ENCODE measurements at places on chromosomes 4 and X. TPM values are rescaled to one million over a fixed set of nuclear protein-coding genes. Genes with fewer than 3 reads are reported as not detected.

DNA sequence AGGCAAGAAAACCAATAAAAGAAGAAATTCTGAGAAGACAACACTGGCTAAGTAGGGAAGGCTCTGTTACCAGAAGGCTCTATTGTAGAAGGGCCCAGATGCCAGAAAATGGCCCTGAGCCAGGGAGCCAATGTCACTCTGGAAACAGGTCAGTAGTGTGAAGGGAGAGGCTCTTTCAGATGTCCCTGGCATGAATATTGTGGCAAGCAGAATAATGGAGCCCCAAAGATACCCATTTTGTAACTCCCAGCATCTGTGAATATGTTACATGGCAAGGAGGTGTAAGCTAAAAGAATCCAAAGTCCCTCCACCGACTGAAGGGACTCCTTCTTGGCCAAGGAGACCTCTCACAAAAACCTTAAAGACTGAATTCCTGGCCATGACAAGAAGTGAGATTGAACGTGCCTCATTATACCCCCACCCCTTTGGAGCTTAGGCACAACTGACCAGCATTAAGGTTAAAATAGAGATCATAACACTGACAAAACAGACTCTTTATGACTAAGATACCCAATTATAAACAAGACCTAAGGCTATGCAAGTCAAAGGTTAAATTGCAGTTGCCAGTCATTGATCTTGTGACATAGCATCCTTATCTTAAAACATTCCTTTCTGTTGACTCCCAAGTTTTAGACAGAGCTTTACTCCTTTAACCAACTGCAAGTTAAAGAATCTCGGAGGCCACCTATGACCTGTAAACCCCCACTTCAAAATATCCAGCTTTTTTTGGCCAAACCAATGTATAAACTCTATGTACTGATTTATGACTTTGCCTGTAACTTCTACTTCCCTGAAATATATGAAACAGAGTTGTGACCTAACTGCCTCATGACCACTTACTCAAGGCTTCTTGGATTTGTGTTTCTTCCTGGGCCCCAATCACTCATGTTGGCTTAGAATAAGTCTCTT, 42.2 kb upstream of the SMIM10 start:
- no peak for DNase-seq

- no peak for DNase-seq
Measured at GRCh38 chr4:151573945-151574344, 165.0 kb downstream of the FHIP1A start.

DNA sequence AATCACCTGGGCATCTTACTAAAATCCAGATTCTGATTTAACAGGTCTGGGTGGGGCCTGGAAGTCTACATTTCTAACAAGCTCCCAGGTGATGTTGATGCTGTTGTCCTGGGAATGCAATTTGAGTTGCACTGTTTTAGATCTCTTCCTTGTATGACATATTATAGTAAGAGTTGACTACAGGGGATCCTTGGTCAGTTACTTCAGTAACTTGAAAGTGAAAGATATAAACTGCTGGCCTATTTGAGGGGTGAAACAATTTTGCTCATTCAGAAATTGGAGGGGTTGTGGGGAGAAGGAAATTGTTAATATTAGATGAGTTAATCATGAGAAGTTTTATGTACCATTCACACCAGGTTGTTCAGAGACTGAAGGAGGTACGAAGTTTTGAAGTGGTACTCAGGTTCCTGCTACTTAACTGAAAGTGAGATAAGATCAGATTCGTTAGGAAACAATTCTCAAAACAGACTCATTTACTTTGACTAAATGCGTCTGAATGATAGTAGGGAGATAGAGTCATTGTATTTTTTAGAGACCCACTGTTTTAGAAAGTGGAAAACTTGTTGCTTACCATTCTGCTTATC, 12.5 kb downstream of the SH2D1A start:
- no peak for DNase-seq

MEPE gene
- not detected for total RNA-seq

DNA sequence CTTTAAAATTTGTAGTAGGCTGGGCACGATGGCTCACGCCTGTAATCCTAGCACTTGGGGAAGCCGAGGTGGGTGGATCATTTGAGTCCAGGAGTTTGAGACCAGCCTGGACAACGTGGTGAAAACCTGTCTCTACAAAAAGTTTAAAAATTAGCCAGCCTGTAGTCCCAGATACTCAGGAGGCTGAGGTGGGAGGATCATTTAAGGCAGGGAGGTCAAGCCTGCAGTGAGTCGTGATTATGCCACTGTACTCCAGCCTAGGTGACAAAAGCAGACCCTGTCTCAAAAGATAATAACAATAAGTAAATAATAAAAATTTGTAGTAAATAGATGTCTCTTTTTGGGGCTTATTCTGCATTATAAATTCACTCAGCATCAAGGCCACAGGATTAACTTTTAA, 118.5 kb downstream of the IRF2 start:
- DNase-seq = no peak

ZAR1 gene
- not detected for total RNA-seq

C4orf51 gene
- not detected for total RNA-seq

WAS gene
- 1.2 TPM for total RNA-seq

GRCh38 chr4:4427121-4427870, 40.4 kb downstream of the NSG1 start:
- no peak for DNase-seq

TMPRSS11A gene
- not detected for total RNA-seq

CLTRN gene
- total RNA-seq = 1.4 TPM

WNK3 gene
- 0.27 TPM for total RNA-seq

- DNase-seq = no peak
Measured at GRCh38 chrX:134622813-134623185, 35.5 kb downstream of the PLAC1 start.

GRCh38 chrX:34341258-34341657, 209.1 kb upstream of the FAM47A start:
- no peak for DNase-seq

GRCh38 chrX:81900522-81900921, 698.6 kb downstream of the SH3BGRL start:
- DNase-seq = no peak

DNA sequence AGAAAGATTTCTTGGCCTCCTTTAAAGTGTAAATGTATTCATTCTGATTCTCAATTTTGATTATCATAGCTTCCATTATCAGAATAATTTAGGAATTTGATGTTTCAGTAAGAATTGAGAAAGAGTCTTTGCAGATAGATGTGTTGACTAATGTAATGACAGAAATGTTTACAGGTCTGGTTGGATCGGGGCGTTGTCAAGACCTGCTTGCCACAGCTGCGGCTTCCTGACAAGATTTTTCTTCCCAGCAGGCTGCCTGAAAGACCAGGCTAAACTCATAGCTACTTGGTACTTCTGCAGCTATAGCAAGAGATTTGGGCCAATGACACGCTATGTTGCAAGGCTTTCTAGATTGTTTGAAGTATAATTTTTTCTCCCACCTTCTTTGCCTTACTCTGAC, 91.5 kb upstream of the ANKRD50 start:
- DNase-seq = no peak

DNA sequence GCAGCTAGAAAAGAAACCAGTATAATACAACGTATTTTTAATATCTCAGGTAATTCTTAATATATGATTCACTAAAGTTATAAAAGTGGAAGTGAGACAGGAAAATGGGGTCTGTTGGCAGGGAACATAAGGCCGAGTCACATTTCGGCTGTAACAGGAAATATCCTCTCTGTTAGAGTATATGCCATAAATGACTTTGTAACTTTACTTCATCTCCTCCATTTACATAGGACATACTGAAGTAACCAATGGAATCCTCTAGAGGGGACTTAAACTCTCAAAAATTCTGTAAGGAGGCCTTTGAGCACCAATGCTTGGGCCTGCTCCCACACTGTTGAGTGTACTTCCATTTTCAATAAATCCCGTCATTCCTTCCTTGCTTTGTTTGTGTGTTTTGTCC, 71.3 kb downstream of the ANKRD17 start:
- no peak for DNase-seq

DNA sequence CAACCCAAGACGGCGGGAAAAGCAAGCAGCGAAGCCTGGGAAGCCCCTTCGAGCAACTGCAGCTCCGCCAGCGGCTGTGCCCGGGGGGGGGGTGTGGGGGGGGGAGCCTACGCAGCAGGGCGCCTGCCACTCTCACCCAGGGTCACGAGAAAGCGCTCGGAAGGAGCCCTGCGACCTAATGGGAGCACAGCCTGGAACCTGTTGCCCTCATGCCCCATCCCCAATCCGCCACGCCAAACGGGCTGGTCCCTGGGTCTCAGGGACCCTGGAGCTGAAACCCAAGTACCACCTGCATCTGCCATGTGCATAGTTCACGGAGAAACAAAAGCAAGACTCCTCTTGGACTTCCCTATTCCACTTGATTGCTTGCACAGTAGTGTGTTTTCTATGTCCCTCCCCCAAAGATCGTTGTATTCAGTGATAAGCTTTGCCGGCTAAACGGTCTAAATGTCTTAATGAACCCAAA, 359 bp upstream of the GAB3 start:
- DNase-seq = no peak

- DNase-seq = no peak
Measured at GRCh38 chr4:145453163-145453520, 28.5 kb upstream of the SMAD1 start.

BEX1 gene
- 1.5 TPM for total RNA-seq

DNA sequence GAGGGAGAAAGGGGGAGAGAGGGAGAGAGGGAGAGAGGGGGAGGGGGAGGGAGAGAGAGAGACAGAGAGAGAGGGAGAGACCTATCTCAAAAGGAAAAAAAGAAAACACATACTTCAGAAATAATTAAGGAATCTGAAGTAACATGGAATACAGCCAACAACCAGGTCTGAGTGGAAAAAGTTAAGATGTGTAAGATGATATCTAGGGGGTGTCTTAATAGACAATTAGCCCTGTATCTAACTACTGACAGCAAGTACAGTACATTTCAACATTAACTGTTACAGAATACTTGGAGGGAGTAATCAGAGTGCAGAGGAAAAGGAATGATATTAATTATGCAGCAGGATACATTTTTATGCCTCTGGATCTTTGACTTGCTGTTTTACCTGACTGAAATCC, 22.4 kb downstream of the NUP54 start:
- no peak for DNase-seq

GRCh38 chr4:46372878-46373277, 17.1 kb downstream of the GABRA2 start:
- DNase-seq = no peak

DAPP1 gene
- total RNA-seq = not detected

- DNase-seq = no peak
Measured at GRCh38 chr4:140735779-140736391, 20.3 kb downstream of the TBC1D9 start.

DNA sequence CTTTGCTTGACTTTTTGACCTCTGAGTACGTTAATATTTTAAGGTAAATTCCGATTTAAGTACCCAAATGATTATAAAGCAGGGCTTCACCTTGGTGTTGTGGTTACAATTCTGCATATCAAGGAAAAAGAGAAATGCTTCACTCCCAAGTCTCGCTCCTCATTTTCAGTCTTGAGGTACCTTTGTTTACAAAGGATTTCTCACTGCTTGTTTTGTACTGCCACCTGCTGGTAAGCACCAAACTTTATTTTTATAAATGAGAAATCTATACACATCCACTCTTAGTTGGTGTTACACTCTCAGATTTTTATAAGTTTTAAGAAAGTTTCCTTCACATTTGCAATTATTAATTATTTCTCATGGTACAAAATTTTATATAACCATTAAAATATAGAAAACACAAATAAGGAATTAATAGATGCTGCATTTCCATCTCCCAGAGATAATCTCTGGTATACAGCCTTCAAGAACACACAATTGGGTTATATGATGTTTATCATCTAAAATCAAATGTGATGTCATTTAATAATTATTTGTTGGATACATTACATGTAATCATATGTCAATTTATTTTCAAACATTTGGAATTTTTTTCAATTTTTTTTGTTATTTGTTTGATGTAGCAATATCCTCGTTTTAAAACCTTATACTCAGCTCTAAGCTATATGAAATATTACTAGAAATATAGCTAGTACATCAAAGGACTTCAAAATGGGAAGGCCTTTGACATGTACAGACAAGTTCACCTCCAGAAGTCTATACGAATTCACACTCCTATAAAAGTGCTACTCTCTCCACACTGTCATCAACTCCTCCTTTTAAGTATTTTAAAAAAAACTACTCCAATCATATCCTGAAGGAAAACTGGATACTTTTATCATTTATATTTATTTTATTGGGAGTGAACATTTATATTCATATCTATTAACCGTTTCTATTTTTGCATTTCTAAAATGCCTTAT, 179.9 kb downstream of the KCNIP4 start:
- DNase-seq = peak; percentile 9

DNA sequence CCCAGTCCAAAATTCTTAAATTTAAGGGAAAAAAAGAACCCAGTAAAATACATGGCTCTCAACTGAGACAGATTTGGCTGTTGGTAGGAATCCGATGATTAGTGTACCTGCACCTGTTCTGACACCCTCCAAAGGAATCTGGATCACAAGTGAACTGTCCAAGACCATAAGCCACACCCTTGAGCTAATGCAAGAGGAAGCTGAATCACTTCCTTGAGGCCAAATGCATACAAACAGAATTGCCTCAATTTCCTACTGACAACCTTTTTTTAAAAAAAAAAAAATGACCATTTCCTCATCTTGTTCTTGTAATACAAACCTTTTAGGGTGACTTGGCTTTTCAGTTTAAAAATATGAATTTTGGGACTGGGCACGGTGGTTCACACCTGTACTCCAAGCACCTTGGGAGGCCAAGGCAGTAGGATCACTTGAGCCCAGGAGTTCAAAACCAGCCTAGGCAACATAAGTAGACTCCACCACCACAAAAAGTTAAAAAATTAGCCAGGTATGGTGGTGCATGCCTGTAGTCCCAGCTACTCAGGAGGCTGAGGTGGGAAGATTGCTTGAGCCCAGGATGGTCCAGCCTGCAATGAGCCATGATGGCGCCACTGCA, 10.7 kb upstream of the FBXL5 start:
- DNase-seq = no peak

DNA sequence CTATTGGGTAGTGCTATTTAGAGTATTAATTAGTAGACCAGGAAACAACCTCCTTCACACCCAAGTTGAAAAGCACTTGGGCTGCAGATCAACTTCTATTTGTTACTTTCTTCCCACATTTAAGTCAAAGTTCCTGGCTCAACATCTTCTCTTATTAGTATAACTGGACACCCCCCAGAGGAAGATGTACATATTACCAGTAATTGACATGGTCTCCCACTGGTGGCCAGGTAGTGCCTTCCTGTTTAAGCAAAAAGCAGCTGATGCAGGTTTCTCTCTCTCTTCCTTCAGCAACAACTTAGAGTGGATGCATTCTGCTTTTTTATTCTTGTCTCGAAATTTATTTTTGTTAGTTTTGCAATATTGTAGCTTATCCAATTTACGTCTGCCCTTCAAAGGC, 438.1 kb downstream of the GBA3 start:
- no peak for DNase-seq

DNA sequence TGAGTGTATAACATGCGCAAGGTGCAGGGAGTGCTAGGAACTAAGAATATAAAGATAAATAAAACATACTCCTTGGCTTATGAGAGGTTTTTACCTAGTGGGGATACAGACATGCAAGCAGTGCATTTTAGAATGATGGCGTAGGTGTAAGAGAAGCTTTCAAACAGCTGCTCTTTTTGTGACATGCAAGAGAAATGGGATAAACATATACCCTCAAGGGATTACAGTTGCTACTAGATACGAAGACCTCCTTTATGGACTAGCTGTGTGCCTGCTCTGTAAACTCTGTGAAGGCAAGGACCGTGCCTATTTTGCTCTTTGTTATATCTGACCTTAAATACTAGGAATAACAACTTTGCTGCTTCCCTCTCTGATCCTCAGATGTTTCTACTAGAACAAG, 39.0 kb upstream of the SLITRK4 start:
- no peak for DNase-seq

GRCh38 chr4:69710580-69710979, 49.8 kb downstream of the SULT1B1 start:
- no peak for DNase-seq

GRCh38 chrX:46642145-46642544, 68.6 kb downstream of the CHST7 start:
- DNase-seq = no peak

Measured in heart right ventricle (tissue), 16 donors.